ENCODE measurements at places on chromosomes 3 and 15.
A peak's percentile ranks its signal among the peaks of the same experiment; 100 is the strongest.

DNA sequence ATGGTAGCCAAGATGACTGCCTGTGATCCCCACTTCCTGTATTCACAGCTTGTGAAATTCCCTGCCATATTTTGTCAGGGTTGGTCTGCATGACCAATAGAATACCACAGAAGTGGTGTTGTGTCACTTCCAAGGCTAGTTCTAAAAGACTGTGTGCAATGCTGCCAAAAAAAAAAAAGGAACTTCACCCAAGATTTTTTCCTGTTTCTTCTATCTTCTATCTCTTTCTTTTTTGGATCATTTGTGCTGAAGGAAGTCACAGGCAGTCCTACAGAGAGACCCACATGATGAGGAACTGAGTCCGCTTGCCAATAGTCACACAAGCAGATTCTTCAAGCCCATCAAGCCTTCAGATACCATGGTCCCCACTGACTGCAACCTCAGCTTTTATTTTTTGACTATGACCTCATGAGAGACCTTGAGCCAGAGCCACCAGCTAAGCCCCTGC, 18.1 kb upstream of the RAF1 start:
- DNase-seq, result no peak

DNA sequence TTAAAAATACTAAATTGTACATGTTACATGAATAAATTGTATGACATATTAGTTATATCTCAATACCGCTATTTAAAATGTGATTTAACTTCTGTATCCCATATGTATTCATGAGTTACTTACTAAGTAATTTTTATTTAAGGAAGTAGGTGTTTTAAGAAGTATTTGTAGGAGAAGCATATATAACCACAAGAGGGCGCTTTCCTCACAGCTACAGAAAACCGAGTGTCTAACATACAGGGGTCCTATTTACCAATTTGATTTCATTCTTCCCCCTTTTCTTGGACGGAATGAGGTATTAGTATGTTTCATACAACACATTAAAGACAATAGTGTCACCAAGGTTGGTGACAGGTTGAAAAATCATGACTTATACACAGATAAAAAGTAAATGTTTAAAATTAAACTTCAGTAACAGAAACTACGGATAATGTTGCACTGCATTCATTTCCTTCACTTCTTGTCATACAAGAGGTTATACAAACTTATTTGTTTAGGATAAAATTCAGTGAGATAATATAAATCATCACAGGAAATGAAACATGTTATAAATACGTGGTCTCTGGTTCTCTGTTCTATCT, 253.6 kb downstream of the MAGI1 start:
- no peak for DNase-seq

DNA sequence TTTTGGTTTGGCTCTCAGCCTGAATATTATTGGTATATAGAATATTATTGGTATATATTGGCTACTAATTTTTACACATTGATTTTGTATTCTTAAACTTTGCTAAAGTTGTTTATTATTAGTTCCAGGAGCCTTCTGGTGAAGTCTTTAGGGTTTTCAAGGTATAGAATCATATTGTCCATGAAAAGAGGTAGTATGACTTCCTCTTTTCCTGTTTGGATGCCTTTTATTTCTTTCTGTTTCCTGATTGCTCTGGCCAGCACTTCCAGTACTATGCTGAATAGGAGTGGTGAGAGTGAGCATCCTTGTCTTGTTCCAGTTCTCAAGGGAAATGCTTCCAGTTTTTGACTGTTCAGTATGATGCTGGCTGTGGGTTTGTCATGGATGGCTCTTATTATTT, 107.3 kb upstream of the LIPC start:
- DNase-seq, result no peak

- no peak for DNase-seq
Observed at GRCh38 chr3:154898916-154899315, 181.2 kb upstream of the MME start.

DNA sequence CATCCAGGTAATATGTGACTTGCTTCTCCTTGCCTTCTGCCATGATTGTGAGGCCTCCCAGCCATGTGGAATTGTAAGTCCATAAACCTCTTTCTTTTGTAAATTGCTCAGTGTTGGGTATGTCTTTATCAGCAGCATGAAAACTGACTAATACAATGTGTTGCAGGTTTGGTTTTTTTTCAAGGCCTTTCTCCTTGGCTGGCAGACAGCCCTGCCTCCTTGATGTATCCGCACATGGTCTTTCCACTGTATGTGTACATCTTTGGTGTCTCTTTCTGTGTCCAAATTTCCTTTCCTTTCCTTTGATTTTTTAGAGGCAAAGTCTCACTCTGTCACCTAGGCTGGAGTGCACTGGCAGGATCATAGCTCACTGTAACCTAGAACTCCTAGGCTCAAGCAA, 260.1 kb downstream of the TUSC7 start:
- DNase-seq, result no peak

- no peak for DNase-seq
Observed at GRCh38 chr3:139307072-139307491, 36.7 kb upstream of the MRPS22 start.

DNA sequence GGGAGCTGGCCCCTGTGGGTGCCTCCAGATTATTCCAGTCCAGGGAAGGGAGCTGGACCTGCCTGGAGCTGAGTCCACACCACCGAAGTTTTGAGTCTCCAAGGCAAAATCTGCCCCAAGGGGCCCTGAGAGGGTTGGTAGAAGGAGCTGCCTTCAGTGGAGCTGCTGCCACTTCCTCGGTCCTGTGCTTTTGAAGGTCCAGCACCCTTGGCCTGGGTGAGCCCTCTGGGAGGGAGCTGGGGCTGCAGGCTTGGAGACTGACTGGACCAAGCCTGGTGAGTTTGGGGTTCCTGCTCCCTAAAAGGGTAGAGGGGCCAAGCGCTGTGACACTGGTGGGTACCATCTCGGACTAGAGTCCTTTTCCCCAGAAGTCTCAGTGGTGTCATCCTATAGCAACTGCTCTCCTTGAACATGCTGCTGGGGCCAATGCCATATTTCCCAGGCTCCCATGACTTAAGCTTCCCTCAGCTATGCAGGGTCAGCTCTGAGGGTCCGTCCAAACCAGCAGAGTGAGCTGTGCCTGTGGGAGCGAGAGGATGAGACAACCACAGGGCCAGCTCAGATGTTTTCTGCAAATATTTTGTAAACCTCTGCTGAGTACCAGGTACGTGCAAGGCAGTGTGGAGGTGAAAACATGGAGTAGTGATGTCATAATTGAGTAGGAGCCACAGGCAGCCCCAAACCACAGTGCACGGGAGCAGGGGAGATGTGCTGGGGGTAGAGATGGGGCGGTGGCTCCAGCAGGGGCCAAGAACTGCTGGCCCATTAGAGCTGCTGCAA, 96.0 kb downstream of the ABHD5 start:
- DNase-seq, result no peak

DNA sequence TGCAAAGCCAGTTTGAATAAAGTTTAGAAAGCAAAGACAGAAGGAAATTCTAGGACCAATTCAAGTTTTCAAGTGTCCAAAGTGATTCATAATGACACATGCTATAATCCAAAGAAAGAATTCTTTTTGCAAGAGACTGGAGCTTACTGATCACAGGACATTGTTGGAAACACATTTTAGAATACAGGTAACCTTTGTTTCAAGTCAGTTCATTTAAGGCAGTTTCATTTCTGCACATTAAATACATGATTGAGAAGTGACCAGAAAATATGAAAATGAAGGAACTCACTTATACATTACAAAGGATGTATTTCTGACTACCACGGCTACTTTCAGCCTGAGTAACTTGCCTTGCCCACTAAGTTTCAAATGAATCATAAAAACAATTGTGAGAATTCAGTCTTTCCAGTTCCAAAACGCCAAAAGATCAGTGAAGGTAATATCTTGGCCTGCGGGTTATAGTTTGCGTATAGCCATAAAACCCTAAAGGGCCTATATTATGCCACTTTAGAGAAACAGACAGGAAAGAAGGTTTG, 48.7 kb downstream of the PRICKLE2 start:
- no peak for DNase-seq

DNA sequence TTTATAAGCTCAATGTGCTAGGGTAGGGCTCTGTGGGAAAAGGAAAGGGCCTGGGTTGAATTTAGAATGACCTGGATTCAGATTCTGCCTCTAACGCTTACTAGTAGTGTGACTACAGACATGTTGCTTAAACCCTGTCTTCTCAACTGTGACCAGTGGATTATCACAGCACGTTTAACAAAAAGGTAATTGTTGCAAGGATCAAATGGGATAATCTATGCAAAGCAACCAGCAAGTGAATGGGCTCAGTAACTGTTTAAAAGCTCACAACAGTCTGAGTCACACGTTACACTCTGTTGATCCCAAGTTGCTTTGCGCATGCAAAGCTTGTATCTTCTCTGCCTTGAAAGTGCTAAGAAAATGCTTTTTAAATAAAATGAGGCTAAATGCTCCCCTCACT, 236.5 kb downstream of the IL20RB start:
- no peak for DNase-seq

GRCh38 chr15:39887832-39888231, 32.2 kb downstream of the GPR176 start:
- DNase-seq, result no peak

GRCh38 chr15:79089331-79089889, 1.2 kb downstream of the RASGRF1 start:
- DNase-seq, result no peak

- DNase-seq, result no peak
Observed at GRCh38 chr3:4587061-4587837, 94.1 kb downstream of the ITPR1 start.

DNA sequence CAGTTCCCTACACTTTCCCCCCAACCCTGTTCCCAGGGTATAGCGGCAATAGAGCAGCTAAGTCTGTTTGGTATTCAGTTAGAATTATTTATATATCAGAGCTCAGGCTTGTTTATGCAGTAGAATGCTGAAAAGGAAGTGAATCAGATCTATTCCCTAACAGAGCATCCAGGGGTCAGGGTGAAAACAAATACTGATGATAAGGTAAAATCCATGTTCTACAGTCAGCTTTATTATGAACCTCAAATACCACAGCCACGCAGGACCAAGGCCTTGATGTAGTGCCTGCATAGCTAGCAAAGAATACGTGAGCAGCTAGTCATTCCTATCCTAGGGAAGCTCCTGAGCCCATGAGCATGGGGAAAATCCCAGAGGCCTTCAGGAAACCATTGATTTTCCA, 229.7 kb upstream of the ICE2 start:
- DNase-seq, result no peak

- no peak for DNase-seq
Observed at GRCh38 chr15:71747128-71748083, 62.9 kb upstream of the NR2E3 start.

- DNase-seq, result peak; percentile 86
Observed at GRCh38 chr3:45677033-45677446, 12.2 kb upstream of the SACM1L start.

GRCh38 chr3:188905547-188905946, 266.2 kb upstream of the TPRG1 start:
- DNase-seq, result no peak

GRCh38 chr3:194470615-194471014, 16.2 kb downstream of the ATP13A3 start:
- DNase-seq, result no peak

GRCh38 chr3:73804204-73804603, 179.5 kb upstream of the PDZRN3 start:
- DNase-seq, result no peak

DNA sequence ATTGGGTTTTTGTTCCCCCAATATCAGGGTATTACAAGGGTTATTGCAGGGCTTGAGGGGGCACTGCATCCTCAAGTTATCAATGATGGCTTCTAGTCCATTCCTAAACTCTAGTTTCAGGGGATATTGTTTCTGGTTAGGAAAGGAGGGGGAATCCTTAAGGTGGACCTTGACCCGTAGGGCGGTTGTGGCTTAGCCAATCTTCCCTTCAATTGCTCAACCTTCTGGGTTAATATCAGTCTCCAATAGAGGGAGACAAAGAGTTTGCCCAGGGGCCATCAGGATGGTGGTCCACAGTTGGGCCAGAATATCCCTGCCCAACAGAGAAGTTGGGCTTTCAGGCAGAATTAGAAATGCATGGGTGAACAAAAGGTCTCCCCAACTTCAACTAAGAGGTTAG, 214.9 kb downstream of the BCHE start:
- no peak for DNase-seq

DNA sequence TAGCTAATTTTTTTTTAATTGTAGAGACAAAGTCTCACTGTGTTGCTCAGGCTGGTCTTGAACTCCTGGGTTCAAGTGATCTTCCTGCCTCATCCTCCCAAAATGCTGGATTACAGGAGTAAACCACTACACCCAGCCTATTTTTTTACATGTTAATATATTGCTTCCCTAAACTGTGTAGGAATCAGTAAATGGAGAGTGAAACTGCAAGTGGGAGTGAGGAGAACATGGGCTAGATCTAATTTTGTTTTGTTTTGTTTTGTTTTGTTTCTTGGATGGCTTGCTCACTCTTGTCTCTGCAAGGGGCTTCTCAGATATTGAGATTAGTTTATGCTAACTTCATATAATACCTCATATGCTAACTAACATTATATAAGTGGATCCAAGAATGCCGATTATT, 31.5 kb downstream of the PARP15 start:
- DNase-seq, result no peak

- DNase-seq, result no peak
Observed at GRCh38 chr3:127068871-127069270, 86.0 kb downstream of the PLXNA1 start.

DNA sequence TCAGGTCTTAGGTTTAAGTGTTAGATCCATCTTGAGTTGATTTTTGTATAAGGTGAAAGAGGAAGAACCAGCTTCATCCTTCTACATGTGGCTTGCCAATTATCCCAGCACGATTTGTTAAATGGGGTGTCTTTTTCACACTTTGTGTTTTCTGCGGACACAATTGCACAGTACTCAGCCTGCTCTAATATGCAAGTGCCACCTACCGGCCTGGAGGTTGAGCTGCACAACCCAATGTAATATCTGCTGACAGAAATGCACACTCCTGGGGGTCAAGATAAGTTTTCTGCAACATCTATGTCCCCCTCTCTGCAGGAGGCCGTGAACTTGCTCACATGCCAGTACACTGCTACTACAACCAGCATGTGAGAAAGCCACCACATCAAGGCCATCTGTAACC, 791.9 kb upstream of the ROBO1 start:
- no peak for DNase-seq

- DNase-seq, result no peak
Observed at GRCh38 chr3:30372837-30373236, 233.6 kb upstream of the TGFBR2 start.

DNA sequence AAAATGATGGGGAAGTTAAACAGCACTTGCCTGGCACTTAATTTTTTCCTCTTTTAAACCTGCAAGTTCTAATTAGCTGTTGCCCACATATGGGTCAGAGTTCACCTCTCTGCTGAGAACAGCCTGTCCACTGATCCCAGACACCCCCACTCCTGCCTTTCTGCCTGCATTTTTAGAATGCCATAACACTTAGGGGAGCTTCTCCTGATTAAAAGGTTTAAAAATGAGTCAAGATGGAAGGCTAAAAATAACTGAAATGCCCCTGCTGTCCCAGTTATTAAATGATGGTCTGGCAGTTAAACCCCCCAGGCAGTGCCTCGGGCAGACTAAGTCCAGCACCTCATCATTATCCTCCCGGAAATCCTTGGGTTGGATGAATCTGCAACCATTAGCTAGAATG, 913.6 kb upstream of the ARPP21 start:
- DNase-seq, result no peak

GRCh38 chr3:40120067-40120692, 189.3 kb upstream of the EIF1B start:
- DNase-seq, result no peak
